Naive thymus-derived CD4-positive, alpha-beta T cell (primary cell): ENCODE measurements at places on chromosomes 13 and 19. TPM values are rescaled to one million over a fixed set of nuclear protein-coding genes. Genes with fewer than 3 reads are reported as not detected.

Gene SLC35E1
- total RNA-seq, result 33.7 TPM

DNA sequence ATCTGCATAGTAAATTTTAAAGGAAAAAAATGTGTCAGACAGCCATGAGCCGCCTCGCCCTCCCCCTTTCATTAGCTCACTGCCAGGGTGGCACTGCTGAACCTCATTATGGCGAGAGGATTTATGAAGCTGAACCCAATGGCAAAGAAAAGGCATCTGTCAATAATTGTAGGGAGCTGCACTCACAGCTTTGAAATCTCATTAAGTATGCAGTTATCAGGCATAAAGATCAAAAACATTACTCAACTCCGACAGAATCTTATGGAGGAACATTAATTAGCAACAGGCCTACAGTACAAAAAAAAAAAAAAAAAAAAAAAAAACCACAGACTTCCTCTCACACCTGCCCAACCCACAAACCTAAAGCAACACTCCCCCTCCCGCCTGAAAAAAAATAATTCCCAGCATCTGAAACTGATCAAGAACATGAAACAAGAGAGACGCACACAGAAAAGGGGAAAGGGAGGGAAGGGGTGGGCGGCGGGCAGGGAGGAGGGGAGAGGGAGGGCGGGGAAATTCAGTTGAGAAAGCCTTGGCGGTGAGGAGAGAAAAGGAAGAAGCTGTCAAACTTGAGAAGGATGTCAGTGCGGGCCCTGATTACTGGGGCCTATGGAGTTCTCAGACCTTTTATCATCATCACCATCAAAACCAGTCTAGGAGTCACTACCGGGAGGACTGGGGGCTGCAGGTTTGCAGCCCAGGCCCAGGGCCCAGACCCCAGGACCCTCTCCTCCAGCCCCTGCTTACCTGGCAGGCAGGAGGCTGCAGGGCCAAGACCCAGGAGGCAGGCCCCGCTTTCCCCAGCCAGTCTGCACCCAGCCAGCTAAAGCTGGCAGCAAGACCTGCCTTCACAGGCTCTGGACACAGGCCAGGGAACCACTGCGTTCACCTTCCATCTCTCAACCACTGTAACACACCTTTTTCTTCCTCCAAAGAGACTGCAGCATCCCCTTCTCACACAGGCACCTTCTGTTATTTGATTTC is 8.9 kb downstream of the TSHZ3 start:
- H3K27me3 ChIP-seq, result peaks cover 1% of the 10 kb centered on the region
- H3K4me3 ChIP-seq, result peak overlapping the region; percentile 39
- no peak overlapping the region for H3K27ac ChIP-seq
- no peaks in the 10 kb centered on the region for H3K36me3 ChIP-seq
- DNase-seq, result no peak
- peaks cover 22% of the 10 kb centered on the region for H3K4me1 ChIP-seq

DNA sequence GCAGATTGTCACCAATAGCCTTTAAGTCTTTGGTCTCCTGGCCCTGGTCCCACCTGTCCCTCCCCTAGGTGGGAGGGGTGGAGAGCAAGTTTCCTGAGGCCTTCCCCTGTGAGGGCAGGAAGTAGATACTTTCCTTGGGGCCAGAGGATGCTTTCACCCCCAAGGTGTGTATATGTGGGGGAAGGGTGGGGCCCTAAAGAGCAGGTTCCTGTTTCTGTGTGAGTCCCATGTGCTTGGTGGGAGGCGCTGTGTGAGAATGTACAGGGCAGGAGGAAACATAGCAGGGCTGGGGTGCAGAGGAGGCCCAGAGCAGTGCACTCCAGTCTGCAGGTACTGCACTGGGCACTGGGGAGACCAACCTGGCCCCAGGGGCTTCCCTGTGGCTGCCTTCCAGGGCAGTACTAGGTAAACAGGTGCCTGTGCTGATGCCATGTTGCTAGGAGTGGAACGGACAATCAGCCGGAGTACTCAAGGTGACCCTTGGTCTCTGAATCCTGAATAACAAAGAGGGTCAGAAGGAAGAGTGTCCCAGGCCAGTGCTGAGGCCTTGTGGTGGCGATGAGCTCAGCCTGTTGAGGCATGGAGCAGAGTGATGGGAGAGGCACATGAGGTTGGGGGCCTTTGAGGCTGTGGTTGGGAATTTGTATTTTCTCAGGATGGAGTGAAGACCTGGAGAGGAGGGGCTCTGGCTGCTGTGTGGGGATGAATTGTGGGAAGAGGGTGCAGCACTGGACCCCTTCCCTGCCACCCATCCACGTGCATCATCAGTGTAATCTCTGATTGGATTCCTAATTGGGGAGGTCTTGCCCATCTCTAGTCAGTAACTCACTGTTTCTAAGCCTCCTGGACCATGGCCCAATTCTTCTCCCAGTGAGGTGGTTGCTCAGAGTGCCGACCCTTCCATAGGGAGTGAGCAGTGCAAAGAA is 5.1 kb downstream of the EGLN2 start:
- peak overlapping the region; percentile 87 for H3K27ac ChIP-seq
- H3K4me3 ChIP-seq, result peak overlapping the region; percentile 54
- H3K36me3 ChIP-seq, result no peaks in the 10 kb centered on the region
- no peak for DNase-seq
- peaks cover 79% of the 10 kb centered on the region for H3K4me1 ChIP-seq
- no peaks in the 10 kb centered on the region for H3K27me3 ChIP-seq

- no peak overlapping the region for H3K27ac ChIP-seq
- H3K4me3 ChIP-seq, result no peak overlapping the region
- no peaks in the 10 kb centered on the region for H3K27me3 ChIP-seq
- no peaks in the 10 kb centered on the region for H3K36me3 ChIP-seq
- H3K4me1 ChIP-seq, result peaks cover 16% of the 10 kb centered on the region
Observed at GRCh38 chr13:112753833-112754232, 64.0 kb downstream of the ATP11A start.

GRCh38 chr13:50357586-50358118 is 342.4 kb downstream of the KCNRG start:
- H3K4me3 ChIP-seq, result no peak overlapping the region
- no peak for DNase-seq
- no peaks in the 10 kb centered on the region for H3K36me3 ChIP-seq
- H3K27me3 ChIP-seq, result no peaks in the 10 kb centered on the region
- no peaks in the 10 kb centered on the region for H3K4me1 ChIP-seq

DNA sequence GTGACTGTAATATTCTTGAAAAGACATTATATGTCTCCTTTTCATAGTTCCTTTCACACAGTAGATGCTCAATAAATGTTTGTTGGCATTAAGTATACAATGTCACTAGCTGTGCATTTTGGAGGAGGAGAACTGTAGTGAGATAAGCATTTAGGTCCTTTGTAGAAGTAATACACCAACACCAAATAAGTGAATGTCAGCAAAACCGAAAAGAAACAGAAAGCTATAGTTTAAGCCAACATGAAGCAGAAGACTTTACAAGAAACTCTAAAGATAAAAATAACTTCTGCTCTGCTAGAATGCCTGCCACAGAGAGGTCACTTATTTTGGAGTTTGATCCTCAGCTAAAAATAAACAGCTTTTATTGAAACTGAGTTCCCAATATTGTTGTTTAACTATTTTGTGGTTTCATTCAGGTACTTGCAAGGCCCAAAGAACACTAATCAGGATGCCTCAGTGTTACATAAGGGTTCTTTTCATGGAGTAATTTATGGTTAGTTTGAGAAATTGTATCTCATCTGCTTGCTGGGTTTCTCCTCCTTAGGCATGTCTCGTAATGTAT is 86.2 kb downstream of the STARD13 start:
- no peaks in the 10 kb centered on the region for H3K4me1 ChIP-seq
- H3K36me3 ChIP-seq, result no peaks in the 10 kb centered on the region
- H3K27ac ChIP-seq, result no peak overlapping the region
- H3K27me3 ChIP-seq, result no peaks in the 10 kb centered on the region

GRCh38 chr13:26133851-26134250 is 82.0 kb upstream of the SHISA2 start:
- DNase-seq, result no peak
- no peaks in the 10 kb centered on the region for H3K4me1 ChIP-seq
- H3K4me3 ChIP-seq, result no peak overlapping the region
- H3K27ac ChIP-seq, result no peak overlapping the region
- no peaks in the 10 kb centered on the region for H3K27me3 ChIP-seq
- H3K36me3 ChIP-seq, result no peaks in the 10 kb centered on the region

Gene SHISA7
- not detected for total RNA-seq

- no peak overlapping the region for H3K27ac ChIP-seq
- H3K27me3 ChIP-seq, result no peaks in the 10 kb centered on the region
- no peak overlapping the region for H3K4me3 ChIP-seq
- peaks cover 11% of the 10 kb centered on the region for H3K4me1 ChIP-seq
Observed at GRCh38 chr19:5289060-5289990, 51.3 kb downstream of the PTPRS start.

Gene ELANE
- total RNA-seq, result not detected

DNA sequence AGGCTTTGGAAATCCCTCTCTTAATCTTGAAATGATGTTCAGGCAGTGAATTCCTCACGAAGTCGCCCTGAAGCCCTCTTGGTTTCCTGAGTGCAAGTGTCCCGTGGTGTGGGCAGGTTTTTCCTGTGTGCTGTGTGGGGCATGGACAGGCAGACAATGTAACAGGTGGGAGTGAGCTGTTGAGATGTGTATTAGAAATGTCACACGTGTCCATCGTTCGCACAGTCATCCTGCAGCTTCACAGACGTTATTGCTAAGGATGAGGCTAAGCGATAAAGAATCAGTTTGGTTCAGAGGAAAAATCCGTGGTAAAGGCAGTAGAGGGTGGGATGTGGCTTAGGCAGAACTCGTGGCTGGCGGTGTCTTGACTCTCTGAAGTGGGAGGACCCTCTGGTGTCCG is 51.7 kb downstream of the SMARCA4 start:
- H3K27ac ChIP-seq, result no peak overlapping the region
- H3K36me3 ChIP-seq, result peaks cover 87% of the 10 kb centered on the region
- no peak overlapping the region for H3K4me3 ChIP-seq
- H3K4me1 ChIP-seq, result no peaks in the 10 kb centered on the region
- DNase-seq, result no peak

GRCh38 chr13:58655086-58655485 is 1023.5 kb downstream of the PCDH17 start:
- H3K27ac ChIP-seq, result no peak overlapping the region
- H3K36me3 ChIP-seq, result no peaks in the 10 kb centered on the region
- H3K4me1 ChIP-seq, result no peaks in the 10 kb centered on the region
- no peak for DNase-seq
- no peaks in the 10 kb centered on the region for H3K27me3 ChIP-seq

- no peaks in the 10 kb centered on the region for H3K27me3 ChIP-seq
- no peak overlapping the region for H3K4me3 ChIP-seq
- no peak for DNase-seq
- H3K36me3 ChIP-seq, result no peaks in the 10 kb centered on the region
Observed at GRCh38 chr13:76871432-76871831, 14.8 kb downstream of the KCTD12 start.

Gene RFPL4A
- total RNA-seq, result not detected

Gene ZNF534
- total RNA-seq, result not detected

- H3K4me1 ChIP-seq, result no peaks in the 10 kb centered on the region
- H3K36me3 ChIP-seq, result no peaks in the 10 kb centered on the region
- DNase-seq, result no peak
- H3K27ac ChIP-seq, result no peak overlapping the region
- no peak overlapping the region for H3K4me3 ChIP-seq
Observed at GRCh38 chr13:77388944-77389624, 62.2 kb upstream of the MYCBP2 start.

Gene TMEM221
- not detected in 2 replicates for total RNA-seq

Gene DCAF15
- total RNA-seq, result 92.0 TPM

DNA sequence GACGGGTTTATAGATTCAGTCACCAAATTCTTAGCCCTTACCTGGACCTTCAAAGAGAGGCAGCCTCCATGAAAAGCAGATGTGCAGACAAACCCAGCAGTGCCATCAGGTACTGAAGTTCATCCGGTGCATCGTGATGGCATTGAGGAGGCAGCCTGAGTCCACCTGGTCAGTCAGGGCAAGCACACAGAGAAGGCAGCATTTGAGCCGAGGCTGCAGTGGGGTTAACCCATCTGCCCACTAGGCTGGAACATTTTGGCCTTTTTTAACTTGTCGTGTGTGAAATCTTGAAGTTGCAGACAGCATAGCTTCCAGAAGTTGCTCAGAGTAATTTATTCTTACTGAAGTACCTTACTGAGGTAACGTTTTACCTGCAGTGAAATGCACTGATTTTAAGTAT is 4.9 kb downstream of the LMO7 start:
- H3K27me3 ChIP-seq, result no peaks in the 10 kb centered on the region
- H3K4me1 ChIP-seq, result no peaks in the 10 kb centered on the region
- no peak for DNase-seq
- H3K4me3 ChIP-seq, result no peak overlapping the region

DNA sequence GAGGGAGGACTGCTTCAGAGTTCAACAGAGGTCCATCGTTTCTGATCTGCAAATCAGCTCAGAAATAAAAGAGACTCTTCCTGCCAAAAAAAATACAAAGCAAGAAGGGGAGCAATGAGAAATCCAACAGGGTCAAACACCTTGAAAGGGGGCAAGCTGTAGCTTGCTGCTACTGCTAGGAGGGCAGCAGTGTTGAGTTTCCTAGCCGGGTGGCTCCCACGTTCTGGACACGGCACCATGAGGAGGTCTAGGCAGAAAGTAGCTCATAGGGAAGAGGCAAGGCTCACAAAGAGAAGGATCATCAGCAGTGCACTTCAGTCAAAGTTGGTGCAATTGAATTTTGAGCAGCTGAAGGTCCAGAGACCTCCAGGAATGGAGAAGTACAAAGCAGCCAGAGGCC is 75.3 kb downstream of the FOXO1 start:
- peak overlapping the region; percentile 25 for H3K27ac ChIP-seq
- H3K27me3 ChIP-seq, result no peaks in the 10 kb centered on the region
- no peak for DNase-seq
- no peak overlapping the region for H3K4me3 ChIP-seq
- H3K36me3 ChIP-seq, result no peaks in the 10 kb centered on the region
- peaks cover 38% of the 10 kb centered on the region for H3K4me1 ChIP-seq

DNA sequence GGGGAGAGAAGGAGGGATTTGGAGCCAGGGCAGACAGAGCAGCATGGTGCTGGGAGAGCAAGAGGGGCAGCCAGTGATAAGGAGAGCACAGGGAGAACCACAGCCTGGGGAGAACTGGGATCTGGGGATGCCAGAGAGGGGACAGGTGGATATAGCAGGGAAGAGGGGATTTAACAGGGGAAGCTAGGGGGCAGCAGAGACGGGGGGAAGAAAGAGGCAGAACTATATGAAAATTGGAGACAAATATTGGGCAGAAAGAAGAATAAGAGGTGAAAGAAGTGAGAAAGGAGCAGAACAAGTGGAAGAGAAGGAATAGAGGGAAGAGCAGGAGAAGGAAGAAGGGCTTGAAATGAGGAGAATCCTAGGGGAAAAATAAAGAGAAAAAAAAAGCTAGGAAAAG is 6.5 kb upstream of the ZNF528 start:
- H3K4me1 ChIP-seq, result no peaks in the 10 kb centered on the region
- DNase-seq, result no peak
- H3K36me3 ChIP-seq, result no peaks in the 10 kb centered on the region
- no peaks in the 10 kb centered on the region for H3K27me3 ChIP-seq
- H3K27ac ChIP-seq, result no peak overlapping the region
